ENCODE measurements at places on chromosomes 1 and 21.

GRCh38 chr21:22253761-22254160, 1255.6 kb downstream of the NCAM2 start:
- DNase-seq = no peak

DNA sequence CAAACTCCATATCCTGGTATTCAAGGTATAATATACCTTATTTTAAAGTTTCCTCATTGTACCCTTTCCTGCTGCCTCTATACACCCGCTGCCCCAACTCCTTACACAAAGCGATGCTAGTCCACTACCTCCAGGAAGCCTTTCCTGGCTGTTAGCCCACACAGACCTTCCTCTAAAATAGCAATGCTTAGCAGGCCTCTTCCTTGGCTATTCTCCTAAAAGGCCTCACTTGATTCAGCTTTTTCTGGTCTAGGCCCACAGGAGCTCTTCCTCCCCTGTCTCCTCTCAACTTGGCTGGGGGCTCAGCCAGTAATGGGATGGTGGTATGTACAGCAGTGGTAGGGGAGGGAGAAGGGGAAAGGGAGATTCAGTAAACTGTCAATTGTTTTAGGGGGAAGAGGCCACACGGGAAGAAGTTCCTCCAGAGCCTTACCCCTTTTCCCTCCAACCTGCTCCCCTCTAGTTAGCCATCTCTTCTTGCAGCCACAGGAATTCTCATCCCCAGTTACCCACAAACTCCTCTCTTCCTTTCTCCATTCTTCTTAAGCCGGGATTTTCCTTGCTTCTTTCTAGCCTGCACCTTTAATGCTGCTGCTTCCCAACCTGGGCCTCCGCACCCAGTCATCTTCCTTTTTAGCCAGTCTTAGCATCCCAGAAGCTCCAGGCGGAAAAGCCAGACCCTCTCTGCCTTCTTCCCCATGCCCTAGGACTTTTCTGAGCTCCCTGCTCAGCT, 2.6 kb downstream of the LRRC41 start:
- DNase-seq = peak; percentile 45

- no peak for DNase-seq
These were observed 45.0 kb downstream of the SLC19A1 start for GRCh38 chr21:45496968-45497845.

DNA sequence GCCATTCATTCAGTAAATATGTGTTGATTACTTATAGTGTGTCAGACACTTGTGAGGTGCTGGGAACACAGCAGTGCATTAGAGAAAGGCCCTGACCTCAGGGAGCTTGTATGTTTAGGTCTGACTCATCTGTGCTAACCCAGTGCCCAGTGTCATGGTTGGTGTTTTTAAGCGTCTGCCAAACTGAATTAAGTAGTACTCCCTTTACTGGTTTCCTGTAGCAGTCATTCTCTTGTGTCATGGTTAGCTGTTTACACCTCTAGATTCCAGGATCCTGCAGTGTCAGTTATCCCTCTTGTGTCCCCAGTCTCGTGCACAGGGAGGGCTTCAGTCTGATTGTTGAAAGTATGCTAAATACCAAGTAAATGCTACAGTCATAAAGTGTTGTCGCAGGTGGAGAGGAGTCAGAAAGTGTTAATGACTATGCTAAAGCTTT, 14.2 kb downstream of the UCK2 start:
- peak; percentile 49 for DNase-seq

- DNase-seq = no peak
These were observed 32.3 kb downstream of the PABPC4 start for GRCh38 chr1:39544327-39544726.

- DNase-seq = no peak
These were observed 46.7 kb downstream of the H3-3A start for GRCh38 chr1:226108935-226109828.

All from fibroblast of skin of right biceps (primary cell).